CD4-positive, alpha-beta T cell treated with Interleukin-1 beta for 1 hour (primary cell): ENCODE measurements at places on chromosomes 7 and 10.

- no peak for DNase-seq
Observed at GRCh38 chr7:102101111-102101551, 185.5 kb upstream of the SH2B2 start.

DNA sequence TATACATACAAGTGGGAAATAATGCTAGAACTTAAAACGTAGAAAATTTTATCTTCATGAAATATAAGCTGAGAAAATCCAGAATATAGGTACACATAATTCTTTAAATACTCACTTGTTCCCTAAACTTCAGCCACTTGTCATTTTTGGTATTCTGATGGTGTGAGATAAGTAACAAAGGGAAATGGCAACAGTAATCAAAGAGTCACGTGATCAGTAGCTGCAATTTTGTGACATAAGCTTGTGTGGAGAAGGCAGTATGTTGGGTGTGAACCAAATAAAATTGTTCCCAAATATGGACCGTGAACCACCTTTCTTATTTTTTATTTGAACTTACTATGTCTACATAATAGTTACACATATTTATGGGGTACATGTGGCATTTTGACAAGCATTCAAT, 650.3 kb upstream of the ADARB2 start:
- DNase-seq: no peak

DNA sequence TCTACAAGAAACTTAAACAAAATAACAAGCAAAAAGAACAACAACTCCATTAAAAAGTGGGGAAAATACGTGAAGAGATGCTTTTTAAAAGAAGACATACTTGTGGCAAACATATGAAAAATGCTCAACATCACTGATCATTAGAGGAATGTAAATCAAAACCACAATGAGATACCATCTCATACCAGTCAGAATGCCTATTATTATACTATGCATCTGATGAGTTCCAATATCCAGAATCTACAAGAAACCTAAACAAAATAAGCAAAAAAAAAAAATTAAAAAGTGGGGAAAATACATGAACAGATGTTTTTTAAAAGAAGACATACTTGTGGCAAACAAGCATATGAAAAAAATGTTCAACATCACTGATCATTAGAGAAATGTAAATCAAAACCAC, 29.6 kb upstream of the AKR1C3 start:
- DNase-seq: no peak

GRCh38 chr7:24395512-24395911, 111.5 kb downstream of the NPY start:
- no peak for DNase-seq

DNA sequence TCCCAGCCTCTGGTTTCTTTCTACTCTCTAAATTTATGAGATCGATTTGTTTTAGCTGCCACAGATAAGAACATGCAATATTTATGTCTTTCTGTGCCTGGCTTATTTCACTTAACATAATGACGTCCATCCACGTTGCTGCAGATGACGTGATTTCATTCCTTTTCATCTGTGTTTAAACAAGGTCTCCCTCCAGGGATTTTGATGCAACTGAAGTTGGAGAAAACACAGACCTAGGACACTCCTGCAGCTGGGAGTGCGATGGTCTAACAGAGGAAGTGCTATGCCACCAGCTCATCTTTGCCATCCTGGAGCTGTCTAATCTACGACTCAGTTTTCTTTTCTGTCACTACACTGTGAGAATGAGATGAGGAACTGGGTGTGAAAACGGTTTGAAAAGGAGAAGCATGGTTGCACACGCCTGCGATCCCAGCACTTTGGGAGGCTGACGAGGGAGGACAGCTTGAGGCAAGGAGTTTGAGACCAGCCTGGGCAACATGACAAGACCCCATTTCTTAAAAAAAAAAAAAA, 1.5 kb upstream of the KCTD7 start:
- peak; percentile 5 for DNase-seq

DNA sequence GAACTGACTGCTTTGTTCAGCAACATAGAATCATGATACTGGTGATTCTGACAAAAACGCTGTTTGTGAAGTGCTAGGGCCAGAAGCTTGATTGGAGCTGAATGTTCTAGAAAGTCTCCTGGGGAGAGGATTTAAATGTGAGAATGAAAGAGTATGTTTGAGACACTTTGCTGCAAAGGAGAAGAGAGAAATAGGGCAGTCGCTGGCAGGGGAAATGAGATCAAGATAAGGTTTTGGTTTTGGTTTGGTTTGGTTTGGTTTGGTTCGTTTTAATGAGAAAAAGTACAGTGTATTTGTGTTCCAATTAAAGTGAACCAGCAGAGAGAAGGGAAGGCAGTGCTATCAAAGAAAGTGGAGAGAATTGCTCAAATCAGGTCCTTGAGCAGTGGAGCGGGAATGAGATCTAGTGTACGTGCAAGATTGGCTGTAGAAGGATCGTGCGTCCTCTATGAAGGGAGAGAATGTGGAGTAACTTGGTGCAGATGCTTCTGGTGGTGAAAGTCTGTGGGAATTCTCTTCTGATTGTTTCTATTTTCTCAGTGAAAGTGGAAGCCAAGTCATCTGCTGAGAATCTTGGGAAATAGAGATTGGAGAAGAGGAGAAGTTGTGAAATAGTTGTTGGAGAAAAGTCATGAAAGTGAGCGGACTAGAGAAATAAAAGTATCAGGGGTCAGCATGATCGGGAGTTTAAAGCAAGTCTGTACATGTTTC, 270.5 kb downstream of the CCDC3 start:
- no peak for DNase-seq

DNA sequence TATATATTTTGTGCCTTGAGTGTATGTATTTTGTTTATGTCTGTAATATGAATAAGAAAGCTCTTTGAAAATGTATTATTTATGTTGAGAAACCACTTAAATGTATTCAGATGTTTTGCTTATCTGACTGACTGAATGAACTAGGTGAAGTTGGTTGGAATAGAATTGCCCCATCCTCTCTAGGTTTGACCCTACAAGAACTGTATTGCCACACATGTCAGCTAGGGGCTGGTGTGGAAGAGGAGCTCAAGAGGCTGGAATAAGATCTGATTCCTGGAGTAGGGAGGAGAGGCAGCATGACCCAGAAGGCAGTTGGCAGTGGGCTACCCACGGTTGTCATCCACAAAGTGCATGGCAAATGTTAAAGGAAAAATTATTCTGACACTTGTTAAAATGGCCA, 9.1 kb downstream of the SSMEM1 start:
- DNase-seq: no peak

DNA sequence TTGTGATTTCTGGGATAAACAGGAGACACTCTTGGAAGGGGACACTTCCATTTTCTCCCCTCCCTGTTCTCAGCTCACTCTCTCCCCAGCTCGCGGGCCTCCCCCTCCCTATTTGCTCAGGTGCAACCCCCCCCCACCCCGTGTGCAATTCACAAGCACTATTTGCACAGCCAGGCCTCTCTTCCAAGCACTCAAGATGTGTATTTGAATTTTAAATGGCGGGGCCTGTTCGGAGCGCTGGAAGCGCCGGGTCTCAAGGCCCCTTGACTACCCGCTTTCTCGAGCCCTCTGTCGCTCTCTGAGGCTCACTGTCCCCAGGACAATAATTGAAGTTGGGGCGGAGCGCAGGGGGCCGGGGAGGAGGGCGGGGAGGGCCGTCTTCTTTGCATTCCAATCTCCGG, 7.8 kb downstream of the SHH start:
- DNase-seq: no peak

- no peak for DNase-seq
Observed at GRCh38 chr10:86066696-86067095, 299.9 kb downstream of the GRID1 start.

DNA sequence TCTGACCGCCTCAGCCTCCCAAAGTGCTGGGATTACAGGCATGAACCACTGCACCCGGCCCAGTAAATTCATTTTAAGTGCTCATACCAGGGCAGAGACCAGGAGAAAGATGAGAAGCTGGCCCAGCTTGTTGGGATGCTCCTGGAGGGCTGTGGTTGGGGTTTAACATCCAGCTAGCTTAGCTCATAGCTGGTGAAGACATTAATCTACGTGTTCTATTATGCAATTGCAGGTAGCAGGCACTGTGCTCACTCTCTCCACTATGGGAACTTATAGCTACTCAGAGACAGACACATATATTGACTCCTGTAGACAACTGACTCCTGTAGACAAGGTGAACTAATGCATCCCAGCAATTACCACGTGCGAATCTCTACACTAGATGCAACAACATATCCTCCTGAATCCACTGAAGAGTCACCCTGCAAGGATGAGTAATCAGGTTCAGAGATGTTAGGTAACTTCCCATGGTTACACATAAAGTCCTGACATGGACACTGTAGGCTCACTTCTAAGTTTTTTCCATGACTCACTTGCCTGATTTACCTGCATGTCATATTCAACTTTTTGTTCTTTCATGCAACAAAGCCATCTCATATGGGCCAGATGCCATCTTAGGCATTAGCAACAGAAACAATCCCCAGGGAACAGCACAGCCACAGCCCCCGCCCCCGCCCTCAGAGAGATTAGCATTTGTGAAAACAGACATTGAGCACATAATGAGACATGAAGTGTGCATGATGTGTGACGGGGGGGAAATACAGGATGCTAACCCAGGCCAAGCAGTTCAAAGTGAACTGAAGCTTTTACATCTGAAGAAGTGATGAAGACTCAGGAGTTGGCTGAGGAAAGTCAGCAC, 37.2 kb downstream of the ERLIN1 start:
- no peak for DNase-seq

GRCh38 chr10:21458126-21458871, 67.2 kb downstream of the SKIDA1 start:
- no peak for DNase-seq

DNA sequence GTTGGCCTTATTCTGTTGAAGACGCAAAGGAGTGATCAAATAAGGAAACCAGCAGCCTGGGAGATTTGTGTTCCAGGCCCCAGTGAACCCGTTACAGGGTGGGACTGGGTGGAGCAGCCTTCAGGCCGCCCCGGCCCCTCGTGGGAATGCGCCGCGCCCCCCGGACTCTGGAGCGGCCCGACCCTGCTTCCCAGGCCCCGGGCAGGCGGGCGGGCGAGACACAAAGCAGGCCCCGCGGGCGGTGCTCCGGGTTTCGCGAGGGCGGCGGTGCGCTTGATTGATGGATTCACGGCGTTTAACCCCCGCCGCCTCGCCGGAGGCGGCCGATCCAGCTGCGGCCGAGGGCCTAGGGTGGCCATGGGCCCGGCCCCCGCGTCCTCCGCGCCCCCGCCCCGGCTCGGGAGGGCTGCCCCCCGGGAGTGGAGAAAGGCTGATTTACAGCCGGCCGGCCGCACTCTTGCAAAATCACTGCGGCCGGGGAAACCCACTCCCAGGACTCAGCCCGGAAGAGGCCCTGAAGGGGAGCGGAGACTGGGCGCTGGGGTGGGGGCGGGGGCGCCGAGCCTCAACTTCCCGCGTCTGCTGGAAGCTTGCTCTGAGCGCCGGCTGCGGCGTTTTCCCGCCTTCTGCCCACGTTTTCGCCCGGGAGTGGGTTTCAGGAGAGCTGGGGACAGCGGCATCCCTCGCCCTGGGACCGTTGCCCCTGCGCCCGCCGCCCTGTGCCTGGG, 299.6 kb upstream of the NFE2L3 start:
- no peak for DNase-seq

GRCh38 chr7:50182759-50183158, 89.7 kb upstream of the ZPBP start:
- DNase-seq: peak; percentile 13

DNA sequence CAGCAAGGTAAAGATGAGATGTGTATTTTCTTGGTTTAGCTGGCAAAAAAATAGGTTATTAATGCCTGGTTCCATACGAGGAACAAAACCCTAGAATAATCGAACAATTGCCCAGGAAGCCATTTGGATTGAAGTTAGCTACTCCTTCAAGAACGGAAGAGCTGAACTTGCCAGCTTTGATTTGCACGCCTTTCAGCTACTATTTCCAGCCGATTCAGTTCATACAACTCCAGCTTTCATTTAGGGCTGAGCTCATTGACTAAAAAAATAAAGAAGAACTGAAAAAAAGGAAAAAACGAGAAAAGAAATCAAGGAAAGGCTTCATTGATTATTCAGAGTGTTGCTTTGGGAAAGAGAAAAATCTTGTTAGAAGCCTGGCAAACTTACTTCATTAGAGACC, 60.4 kb downstream of the PTN start:
- DNase-seq: no peak

GRCh38 chr10:116809483-116810119, 39.7 kb upstream of the ENO4 start:
- DNase-seq: no peak

GRCh38 chr10:89241486-89242344, 9.9 kb downstream of the LIPA start:
- DNase-seq: no peak

DNA sequence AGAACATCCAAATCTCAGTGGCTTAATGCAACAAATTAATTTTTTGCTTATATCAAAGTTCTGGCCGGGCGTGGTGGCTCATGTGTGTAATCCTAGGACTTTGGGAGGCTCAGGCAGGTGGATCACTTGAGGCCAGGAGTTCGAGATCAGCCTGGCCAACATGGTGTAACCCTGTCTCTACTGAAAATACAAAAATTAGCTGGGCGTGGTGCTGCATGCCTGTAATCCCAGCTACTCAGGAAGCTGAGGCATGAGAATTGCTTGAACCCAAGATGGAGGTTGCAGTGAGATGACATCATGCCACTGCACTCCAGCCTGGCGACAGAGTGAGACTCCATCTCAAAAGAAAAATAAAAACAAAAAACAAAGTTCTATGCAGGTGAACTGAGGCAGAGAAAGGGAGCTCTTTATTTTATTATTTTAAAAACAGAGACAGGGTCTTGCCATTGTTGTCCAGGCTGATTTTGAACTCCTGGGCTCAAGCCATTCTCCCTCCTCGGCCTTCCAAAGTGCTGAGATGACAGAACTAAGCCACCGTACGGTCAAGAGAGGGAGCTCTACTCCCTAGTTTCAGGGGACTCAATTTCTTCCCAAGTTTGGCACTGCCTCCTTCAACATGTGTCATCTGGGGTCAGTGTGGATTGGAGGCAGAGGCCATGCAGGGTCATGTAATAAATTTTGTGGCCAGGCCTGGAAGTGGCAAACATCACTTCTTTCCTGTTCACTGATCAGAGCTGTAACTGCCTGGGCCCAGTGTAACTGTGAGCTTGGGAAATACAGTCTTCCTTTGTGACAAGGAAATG, 2.4 kb downstream of the ADCK2 start:
- no peak for DNase-seq

DNA sequence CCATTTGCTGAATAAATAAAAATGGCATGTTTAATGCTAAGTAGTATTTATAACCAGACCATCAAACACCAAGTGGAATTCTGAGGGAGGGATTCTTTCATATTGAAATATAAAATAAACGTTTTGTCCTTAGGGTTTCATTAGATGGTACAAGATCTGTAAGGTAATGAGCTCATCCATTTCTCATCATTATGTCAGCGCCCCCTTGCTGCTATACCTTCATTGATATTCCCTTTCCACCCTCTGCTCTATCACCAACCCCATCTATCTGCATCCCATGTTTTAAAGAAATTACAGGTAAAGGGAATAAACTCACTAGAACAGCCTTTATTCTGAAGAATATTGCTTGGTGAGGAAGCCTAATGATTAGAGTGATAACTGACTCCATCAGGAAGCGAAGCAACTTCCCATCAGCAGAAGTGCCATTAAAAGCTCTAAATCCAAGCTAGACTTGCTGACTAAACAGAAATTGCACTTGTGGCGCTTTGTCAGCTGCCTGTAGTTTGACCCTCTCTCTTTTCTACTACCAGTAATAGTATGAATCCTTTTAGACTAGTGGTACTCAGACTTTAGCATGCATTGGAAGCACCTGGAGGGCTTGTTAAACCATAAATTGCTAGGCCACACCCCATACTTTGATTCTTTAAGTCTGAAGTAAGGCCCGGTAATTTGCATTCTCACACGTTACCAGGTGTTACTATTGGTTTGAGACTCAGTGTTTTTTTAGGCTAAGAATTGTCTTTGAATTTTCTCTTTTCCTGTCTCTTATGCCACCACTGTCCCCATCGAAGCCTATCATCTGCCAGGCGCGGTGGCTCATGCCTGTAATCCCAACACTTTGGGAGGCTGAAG, 27.5 kb downstream of the ADD3 start:
- no peak for DNase-seq
